ENCODE measurements at places on chromosomes 13 and 19. TPM values are rescaled to one million over a fixed set of nuclear protein-coding genes. Genes with fewer than 3 reads are reported as not detected.

The LRCH1 gene
- 3.7 TPM for total RNA-seq

The KLK11 gene
- total RNA-seq = not detected

The SLC25A42 gene
- 4.4 TPM for total RNA-seq

The DCLK1 gene
- total RNA-seq = 1.8 TPM

The PSG7 gene
- total RNA-seq = under 0.01 TPM

The FCAR gene
- not detected for total RNA-seq

The C19orf67 gene
- not detected for total RNA-seq

The BEST2 gene
- not detected for total RNA-seq

The SOHLH2 gene
- total RNA-seq = 0.43 TPM

The RAB11B gene
- 47.0 TPM for total RNA-seq

The CLIP3 gene
- 11.9 TPM for total RNA-seq

The IFNL1 gene
- total RNA-seq = not detected

The EXOC3L2 gene
- under 0.01 TPM for total RNA-seq
